Central memory CD4-positive, alpha-beta T cell (primary cell): ENCODE measurements at places on chromosomes 1 and 21.

DNA sequence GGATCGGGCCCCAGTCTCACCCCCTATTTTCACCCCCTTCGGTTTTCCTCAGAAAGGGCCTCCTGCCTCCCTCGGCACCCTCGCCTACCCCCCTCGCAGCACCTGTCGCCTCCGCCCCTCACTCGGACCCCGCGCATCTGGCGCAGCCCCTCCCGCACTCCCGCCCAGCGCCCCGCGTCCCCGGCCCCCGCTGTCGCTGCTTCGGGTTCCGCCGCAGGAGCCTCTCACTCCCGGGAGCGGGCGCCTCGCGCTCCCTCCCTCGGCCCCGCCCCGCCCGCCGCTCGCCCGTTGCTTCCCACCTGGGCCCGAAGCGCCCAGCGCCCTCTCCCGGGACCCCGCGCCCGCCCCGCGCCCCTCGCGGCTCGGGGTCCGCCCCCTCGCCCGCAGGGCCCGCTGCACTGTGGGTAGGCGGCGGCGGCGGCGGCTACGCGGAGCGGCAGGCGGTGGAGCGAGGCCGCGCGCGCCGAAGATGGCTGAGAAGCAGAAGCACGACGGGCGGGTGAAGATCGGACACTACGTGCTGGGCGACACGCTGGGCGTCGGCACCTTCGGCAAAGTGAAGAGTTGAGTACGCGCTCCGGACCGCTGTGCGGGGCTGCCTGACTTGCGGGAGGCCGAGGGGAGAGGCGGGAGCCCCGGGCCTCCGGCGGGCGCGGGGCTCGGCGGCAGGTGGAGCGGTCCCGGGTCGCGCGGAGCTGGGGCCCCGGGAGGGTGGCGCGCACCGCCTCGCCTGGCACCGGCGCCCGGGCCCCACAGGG lies at the start of gene PRKAA2:
Gene PRKAA2, plus strand, starts transcription at position 396 of the 758 bp plus-strand sequence. Its CDS starts 74 bp downstream, at position 470.
- DNase-seq, result no peak

DNA sequence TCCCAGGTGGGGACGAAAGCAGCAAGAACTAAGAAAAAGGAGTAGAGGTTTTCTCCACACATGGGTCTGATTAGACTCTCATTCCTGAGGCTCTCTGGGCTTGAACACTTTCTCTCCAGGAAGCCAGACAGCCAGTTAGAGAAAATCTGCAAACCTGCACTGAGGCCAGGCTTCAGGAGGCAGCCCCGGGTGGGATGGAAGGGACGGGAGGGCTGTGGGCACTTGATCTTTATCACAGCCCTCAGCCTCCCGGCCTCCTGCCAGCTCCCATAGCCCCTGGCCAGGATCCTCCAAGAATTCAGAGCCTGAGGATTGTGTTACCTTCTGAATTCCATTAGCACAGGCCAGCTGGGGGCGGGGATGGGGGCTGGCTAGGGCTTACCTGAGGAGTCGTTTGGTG lies 40.1 kb downstream of the SERTAD4 start:
- DNase-seq, result no peak

- DNase-seq, result no peak
These were observed 42.9 kb downstream of the HLX start for GRCh38 chr1:220921971-220922635.

GRCh38 chr1:8424539-8425116 lies 106.7 kb downstream of the SLC45A1 start:
- peak; percentile 61 for DNase-seq
